ENCODE measurements at places on chromosomes 7 and 10.

DNA sequence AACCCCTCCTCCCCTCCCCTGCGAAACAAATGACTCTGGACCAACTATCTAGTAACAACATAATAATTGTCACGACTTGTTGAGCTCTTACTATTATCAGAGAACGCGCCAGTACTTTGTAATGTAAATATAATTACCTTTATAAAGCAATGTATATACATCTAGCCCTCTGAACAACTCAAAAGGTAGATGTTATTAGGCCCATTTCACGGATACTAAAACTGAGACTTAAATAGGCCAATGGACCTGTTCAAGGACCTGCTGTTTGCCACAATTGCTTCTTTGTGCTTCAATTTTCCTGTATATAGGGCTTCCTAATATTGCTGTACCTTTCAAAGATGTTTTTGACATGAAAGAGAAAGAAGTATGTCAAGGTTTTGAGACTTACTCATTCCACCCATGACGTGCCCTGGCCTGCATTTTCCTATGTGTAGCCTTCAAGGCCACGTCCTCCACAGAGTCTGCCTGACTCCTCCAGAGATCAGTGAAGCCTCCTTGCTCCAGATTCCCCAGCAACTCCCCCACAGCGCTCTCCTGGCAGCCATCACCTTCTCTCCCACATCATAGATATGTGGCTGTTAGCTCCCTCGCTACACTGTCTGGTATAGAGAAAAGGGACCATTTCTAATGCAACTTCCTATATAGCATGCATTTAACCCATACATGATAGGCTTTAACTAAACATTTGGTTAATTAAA is 156.6 kb downstream of the SKIDA1 start:
- no peak for DNase-seq

DNA sequence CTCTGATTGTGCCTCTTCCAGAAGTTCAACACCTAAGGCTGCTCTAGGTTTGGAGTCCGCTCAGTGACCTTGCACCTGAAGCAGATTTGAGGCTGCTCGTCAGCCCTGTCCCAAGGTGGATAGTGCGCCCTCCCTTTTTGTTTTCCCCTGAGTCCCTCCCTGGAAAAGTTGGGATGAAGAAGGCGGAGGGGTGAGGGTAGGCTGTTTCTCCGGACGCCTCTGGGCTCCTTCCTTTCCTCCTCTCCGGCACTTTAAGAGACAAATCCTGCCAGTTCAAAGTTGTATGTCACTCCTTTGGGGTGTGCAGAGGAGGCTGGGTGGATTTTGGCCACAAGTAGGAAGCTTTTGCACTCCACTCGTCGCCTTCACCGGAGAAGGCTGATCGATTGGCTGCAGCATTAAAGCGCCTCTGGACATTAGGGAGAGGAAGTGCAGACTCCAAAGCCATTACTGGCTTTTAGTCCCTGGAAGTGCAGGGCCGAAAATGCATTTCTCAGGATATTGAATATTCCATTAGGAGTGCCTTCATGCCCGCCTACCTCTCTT is 81.9 kb upstream of the PRKG1 start:
- no peak for DNase-seq

DNA sequence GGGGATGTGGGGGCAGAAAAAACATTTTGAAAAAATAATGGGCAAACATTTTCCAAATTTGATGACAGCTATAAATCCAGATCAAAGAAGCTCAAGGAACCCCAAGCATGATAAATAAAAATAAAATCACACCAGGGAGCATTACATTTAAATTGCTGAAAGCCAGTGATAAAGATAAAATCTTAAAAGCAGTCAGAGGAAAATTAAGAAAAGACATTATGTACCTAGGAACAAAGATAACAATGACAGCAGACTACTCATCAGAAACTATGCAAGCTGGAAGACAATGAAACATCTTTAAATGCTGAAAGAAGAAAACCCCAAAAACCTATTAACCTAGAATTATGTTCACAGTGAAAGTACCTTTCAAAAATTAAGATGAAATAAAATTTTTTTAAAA is 23.3 kb downstream of the NEUROG3 start:
- no peak for DNase-seq

- no peak for DNase-seq
Observed at GRCh38 chr7:139511315-139511714, 12.2 kb upstream of the CLEC2L start.

DNA sequence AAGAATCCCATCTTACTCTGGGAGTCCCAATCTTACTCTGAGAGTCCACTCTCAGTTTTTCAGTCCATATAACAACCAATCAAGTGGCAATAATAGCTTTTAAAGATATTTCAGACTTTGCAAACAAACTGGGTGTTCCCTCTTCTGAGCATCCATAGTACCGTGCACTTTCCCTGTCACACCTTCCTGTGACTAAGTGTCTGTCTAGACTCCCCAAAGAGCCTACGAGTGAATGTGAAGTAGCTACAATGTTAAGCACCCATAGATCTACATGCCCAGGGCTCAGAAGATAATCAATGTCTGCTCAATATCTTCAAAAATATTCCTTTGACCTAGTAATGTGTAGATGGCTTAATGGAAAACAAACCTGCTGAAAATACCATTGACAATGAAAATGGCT is 95.6 kb upstream of the ASAH2 start:
- no peak for DNase-seq

- DNase-seq = no peak
Observed at GRCh38 chr7:154902600-154903082, 100.3 kb downstream of the PAXIP1 start.

DNA sequence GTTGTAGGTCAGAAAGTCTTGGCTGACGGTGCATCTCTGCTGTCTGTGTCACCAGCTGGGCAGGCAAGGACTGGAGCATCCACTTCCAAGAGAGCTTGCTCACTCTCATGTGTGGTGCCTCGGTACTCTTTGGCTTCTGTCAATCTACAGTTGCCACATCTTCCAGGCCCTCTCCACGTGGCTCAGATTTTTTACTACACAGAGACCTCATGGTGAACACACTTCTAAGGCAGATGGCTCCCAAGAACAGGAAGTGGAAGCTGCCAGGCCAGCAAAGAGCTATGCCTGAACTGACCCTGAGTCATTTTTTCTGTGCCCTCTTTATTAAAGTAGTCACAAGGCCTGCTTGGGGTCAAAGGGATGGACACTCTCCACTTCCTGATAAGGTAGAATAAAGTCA is 351.5 kb upstream of the AUTS2 start:
- DNase-seq = no peak

DNA sequence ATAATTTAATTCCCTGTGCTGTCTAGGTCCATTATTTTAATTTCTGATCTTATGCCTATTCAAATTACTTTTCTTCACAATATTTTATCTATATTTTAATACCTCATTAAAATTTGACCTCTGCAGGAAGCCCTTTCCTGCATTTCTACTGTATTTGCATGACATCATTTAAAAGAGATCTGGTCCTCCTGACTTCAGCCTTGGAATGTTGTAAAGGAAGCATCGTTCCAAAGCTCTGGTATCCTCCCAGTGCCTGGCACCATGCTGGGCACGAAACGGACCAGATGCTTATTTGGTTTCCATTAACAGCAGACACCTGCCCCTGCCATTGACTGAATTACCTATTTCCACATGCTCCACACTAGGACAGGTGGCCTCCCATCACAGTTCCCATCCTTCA is 247.5 kb downstream of the KLF6 start:
- no peak for DNase-seq

DNA sequence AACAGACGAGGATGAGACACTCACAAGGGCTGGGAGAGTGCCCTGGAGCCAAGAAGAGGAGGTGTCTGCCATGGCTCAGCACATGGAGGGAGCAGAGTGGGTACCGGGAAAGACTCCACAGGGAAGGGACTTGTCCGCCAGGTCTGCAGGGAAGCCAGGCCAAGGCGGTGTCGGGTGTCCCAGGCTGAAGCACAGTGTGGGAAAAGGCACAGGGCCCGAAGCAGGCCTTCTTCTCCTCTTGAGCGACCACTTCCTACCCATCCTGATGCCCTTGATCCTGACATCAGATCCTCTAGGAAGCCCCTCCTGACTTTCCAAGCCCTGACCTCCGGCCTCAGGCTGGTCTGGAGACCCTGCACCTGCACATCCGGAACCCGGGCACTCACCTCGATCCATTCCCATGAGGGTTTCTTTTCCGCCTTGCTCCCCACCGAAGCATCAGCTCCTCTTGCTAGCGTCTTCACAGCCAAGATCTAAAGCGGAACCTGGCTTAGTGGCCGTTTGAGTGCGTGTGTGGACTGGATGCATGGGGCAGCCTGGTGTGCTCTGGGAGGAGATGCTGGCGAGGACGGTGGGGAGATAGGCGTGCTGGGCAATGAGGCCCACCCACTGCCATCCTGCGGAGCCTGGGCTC is 8.5 kb downstream of the CALML3 start:
- no peak for DNase-seq

- no peak for DNase-seq
Observed at GRCh38 chr7:75559976-75560365, 67.9 kb downstream of the SPDYE5 start.

DNA sequence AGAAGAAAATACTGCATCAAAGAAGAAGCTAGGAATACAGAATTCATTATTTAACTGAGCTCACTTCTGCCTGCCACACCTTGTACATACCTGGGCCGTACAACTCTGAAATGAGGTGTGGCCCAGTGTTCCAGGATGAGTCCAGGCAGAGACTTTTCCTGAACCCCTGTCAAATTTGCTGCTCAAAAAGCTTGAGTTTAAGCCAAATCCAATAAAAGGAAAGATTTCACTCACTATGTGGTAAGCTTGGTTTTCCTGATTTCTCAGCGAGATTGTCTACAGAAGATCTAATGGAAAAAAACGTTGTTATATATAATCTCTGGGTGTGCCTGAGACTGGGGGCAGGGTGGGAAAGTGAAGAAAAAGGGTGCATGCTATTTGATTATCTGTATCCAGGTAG is 72.1 kb upstream of the EGFR start:
- no peak for DNase-seq

- no peak for DNase-seq
Observed at GRCh38 chr7:150453892-150454291, 3.5 kb downstream of the GIMAP8 start.

GRCh38 chr7:50807026-50807730 is 24.5 kb upstream of the GRB10 start:
- no peak for DNase-seq

DNA sequence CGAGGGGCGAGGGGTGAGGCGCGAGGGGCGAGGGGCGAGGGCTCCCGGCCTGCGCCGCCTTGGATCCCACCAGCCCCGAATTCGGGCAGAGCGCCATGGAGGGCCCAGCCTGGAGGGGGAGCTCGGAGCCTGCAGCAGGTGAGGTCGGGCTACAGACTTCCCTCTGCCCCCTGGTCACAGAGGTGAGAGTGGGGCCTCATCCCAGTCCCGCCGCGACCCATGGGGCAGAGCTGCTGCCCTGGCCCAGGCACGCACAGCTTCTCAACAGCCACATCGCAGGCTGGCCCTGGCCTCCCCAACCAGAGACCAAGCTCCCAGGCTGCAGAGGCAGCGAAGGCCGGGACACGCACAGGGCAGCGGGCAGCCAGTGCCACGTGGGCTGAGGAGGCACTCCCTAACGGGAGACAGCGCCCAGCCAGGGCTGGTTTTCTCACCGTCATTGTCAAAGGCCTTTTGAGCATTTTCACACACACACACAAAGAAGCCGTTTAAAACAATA is 191.8 kb downstream of the PTPRN2 start:
- DNase-seq = no peak

DNA sequence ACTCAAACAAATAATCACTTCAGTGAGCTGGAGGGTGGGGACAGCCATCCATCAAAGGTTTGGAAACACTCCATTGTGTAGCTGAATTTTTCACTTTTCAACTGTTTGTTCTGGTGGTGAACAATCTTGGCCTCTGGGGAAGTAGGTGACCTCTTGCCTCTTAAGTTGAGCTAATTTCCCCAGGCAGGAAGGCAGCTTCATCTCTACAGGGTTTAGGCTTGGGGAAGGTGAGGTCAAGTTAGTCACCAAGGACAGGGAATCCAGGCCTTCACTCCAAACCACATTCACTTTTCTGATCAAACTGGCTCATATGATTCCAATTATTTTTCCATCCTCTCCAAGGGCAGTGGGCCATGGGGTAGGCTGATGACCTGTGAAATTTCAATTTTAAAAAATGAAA is 138.3 kb upstream of the HABP2 start:
- no peak for DNase-seq

- DNase-seq = no peak
Observed at GRCh38 chr7:86202833-86203232, 440.9 kb upstream of the GRM3 start.

- no peak for DNase-seq
Observed at GRCh38 chr7:96993094-96993865, 12.1 kb upstream of the DLX6 start.

- no peak for DNase-seq
Observed at GRCh38 chr10:5477948-5478693, 21.2 kb downstream of the CALML5 start.

- no peak for DNase-seq
Observed at GRCh38 chr10:930625-931325, 730 bp downstream of the LARP4B start.

DNA sequence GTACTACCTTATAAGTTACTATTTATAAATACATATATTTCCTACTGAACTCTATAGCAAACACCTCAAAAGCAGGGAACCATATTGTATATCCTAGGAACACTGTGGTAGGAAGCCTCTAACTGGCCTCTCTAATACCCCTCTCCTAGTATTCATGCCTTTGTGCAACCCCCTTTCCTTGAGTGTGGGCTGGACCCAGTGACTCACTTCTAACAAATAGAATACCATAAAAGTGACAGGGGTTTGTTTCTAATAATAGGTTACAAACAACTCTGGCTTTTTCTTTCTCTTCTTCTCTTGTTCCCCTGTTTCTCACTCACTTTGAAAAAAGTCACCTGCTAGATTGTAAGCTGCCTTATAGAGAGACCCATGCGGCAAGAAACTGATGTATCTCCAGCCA is 51.6 kb upstream of the MACC1 start:
- no peak for DNase-seq

- DNase-seq = no peak
Observed at GRCh38 chr7:133355325-133355708, 102.4 kb downstream of the EXOC4 start.

- DNase-seq = no peak
Observed at GRCh38 chr7:20464891-20465290, 134.2 kb downstream of the ITGB8 start.

- DNase-seq = no peak
Observed at GRCh38 chr10:111107023-111107422, 30.2 kb downstream of the ADRA2A start.

DNA sequence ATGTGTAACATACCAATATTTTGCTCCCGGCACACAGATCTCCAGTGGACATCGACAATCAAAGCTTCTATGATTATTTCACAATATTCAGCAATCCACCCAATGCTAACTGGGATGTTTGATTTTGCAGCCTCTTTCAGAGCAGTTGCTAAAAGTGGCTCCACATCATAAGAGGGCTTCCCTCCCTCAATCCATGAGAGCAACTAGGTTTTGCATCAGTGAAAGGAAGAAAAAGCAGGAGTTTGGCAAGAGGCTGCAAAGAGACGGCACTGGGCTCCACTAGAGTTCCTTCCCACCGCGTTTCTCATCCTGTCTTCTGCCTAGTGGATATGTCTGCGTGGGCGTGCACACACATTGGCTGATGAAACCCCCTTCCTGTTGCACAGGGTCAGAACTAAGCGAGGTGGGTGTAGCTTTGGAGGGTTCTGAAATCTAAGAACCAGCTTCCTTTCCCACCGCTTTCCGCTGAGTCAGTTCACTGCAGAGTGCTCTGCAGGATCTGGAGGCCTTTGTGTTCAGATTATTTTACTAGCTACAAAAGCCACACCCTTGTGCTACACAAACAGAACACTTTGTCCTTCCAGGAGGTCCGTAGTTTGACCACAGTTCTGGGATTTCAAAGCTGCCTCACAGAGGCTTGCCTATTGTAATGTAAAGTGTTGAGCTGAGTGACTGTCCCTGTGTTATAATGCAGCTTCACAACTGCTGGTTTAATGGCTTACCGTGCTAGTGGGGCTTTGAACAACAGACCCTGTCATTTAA is 28.1 kb downstream of the ARL4A start:
- DNase-seq = no peak

- DNase-seq = no peak
Observed at GRCh38 chr10:17290226-17290625, 62.2 kb downstream of the VIM start.
